GM12878 (cell line): ENCODE measurements at places on chromosomes 11 and 22. TPM values are rescaled to one million over a fixed set of nuclear protein-coding genes. Genes with fewer than 3 reads are reported as not detected.

DNA sequence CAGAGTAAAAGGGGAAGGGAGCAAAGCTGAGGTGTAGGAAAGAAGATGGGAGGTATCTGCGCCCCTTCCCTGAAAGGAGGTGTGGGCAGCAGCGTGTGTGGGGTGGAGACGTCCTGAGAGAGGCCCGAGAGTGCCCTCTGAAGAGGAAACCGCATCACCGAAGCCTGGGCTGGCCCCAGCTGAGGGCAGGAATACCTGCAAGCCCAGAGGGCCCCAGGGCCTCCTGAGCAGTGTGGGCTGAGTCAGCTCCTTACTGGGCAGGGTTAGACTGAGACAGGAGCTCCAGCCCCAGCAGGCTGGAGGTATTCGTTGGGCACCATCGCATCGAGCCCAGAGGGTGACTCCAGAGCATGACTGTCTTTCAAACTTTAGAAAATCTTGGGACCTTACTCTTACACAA is 534.0 kb upstream of the B3GAT1 start:
- DNase-seq: no peak
- no peaks in the 10 kb centered on the region for H3K27me3 ChIP-seq
- H3K4me3 ChIP-seq: no peak overlapping the region
- H3K27ac ChIP-seq: no peak overlapping the region

- H3K27me3 ChIP-seq: no peaks in the 10 kb centered on the region
- H3K27ac ChIP-seq: no peak overlapping the region
- no peaks in the 10 kb centered on the region for H3K36me3 ChIP-seq
- DNase-seq: no peak
Measured at GRCh38 chr11:80155412-80156017, 714.7 kb upstream of the TENM4 start.

DNA sequence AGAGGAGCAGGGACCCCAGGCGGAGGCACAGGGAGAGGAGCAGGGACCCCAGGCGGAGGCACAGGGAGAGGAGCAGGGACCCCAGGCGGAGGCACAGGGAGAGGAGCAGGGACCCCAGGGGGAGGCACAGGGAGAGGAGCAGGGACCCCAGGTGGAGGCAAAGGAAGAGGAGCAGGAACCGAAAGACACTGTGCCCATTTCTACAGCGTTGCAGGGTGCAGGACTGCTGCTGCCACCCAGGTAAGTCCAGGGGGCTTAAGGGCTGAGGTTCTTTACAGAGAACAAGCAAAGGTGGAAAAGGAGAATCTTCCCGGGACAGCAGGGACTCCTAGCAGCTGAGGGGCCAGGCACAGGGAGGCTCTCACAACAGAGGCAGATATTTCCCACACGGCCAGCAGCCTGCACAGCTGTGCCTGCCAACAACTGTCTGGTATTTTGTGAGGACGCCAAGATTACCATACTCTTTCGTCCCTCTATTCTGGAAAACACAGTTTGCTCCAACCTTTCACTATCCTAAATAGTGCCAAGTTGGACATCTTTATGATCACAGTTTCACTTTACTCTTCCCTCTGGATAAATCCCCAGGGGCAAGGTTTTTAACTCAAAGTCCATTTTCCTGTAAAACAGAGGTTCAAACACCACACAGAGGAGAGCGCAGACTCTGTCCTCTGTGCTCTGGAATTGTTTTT is 39.4 kb downstream of the SHANK2 start:
- H3K4me3 ChIP-seq: no peak overlapping the region
- no peaks in the 10 kb centered on the region for H3K27me3 ChIP-seq
- H3K4me1 ChIP-seq: no peaks in the 10 kb centered on the region
- DNase-seq: no peak
- H3K36me3 ChIP-seq: no peaks in the 10 kb centered on the region
- H3K27ac ChIP-seq: no peak overlapping the region

DNA sequence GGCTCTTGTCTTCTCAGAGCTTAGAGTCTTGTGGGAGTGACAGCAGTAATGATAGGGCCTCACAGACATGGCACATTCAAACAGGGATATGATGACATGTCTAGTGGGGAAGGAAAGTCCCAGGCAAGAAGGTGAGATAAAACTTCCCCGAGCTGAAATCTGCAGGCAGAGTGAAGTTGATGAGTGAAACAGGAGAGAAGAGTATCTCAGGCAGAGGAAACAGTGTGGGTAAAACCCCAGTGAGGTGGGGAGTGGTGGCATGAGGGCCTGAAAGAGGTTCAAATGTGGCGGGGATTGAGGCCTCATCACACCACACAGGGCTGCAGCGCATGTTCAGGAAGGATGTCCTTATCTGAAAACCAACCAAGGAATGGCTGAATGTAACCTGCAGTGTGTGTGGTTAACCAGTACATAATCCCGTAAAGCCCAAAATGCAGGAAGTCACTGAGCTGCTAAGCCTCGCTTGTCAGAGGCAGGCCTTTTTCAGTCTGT is 153.8 kb upstream of the E2F8 start:
- DNase-seq: peak; percentile 60
- H3K4me1 ChIP-seq: peaks cover 8% of the 10 kb centered on the region
- no peak overlapping the region for H3K4me3 ChIP-seq
- peak overlapping the region; percentile 25; the same call in 1 of the 2 replicates for H3K27ac ChIP-seq
- H3K36me3 ChIP-seq: no peaks in the 10 kb centered on the region

GRCh38 chr11:88114486-88115045 is 60.7 kb downstream of the RAB38 start:
- H3K27me3 ChIP-seq: no peaks in the 10 kb centered on the region; the same call in 1 of the 2 replicates
- H3K36me3 ChIP-seq: no peaks in the 10 kb centered on the region
- no peak for DNase-seq
- H3K4me3 ChIP-seq: no peak overlapping the region
- no peak overlapping the region for H3K27ac ChIP-seq

Gene CLDN5
- total RNA-seq: 0.15 TPM in 1 of 2 replicates, not detected in the other
